Hematopoietic multipotent progenitor cell treated with erythropoietin and hydrocortisone succinate and interleukin-3 and kit ligand, for 4 days (in vitro differentiated cells): ENCODE measurements at places on chromosomes 3 and 15.

GRCh38 chr15:101394056-101394630 lies 95.4 kb downstream of the PCSK6 start:
- DNase-seq: no peak

- no peak for DNase-seq
These were observed 368.0 kb downstream of the MFSD1 start for GRCh38 chr3:159169828-159170227.

GRCh38 chr3:43995547-43996378 lies 245.9 kb upstream of the TOPAZ1 start:
- DNase-seq: peak; percentile 30

DNA sequence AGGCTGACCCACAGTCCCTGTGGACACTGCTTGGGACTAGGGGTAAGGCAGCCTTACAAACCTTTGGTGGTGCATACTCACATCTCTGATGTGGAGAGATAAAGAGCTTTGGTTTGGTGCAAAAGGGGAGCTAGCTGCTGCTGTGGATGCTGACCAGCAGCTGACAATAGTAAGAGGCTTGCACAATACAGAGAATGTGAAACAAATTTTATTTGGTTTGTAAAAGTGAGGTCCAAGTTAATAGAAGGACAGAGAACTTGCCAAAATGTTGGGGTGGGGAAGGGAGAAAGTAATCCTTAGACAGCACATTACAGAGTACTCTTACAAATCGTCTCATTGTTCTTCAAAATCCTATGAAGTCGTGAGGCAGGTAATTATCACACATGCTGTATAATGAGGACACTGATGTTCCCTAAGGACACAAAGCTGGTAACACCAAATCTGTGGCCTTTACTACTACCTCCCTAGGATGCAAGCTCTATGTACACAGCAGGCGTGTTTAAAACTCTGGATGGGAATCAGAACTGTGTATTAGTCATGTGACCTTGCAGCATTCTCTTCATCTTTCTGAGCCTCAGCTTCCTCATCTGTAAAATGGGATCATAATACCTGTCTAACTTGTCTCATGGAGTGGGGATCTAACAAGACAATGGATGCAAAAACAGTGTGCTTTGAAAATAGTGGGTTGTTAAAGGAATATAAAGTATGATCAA lies 21.6 kb downstream of the ARHGAP31 start:
- no peak for DNase-seq

- DNase-seq: no peak
These were observed 403.2 kb downstream of the NR2F2 start for GRCh38 chr15:96733721-96734120.
